Articular chondrocyte of knee joint (primary cell): ENCODE measurements at places on chromosomes 12 and 14. TPM values are rescaled to one million over a fixed set of nuclear protein-coding genes. Genes with fewer than 3 reads are reported as not detected.

C3AR1 gene
- total RNA-seq: 0.13 and 0.43 TPM in 2 replicates

PRH2 gene
- total RNA-seq: 0.54 TPM in 1 of 2 replicates, not detected in the other

SYT1 gene
- total RNA-seq: 1.5 TPM in 1 of 2 replicates, not detected in the other

CLEC1B gene
- not detected in 2 replicates for total RNA-seq

GPATCH2L gene
- total RNA-seq: 50.8 and 58.9 TPM in 2 replicates

STYK1 gene
- total RNA-seq: 0.11 and 0.13 TPM in 2 replicates

TBX5 gene
- 4.4 and 5.5 TPM in 2 replicates for total RNA-seq

OR10G3 gene
- not detected in 2 replicates for total RNA-seq

RIMBP2 gene
- 0.86 and 0.91 TPM in 2 replicates for total RNA-seq

SMCO2 gene
- 0.43 and 1.6 TPM in 2 replicates for total RNA-seq

ADGRD1 gene
- total RNA-seq: 1.7 and 1.8 TPM in 2 replicates

IL26 gene
- total RNA-seq: 4.5 and 14.2 TPM in 2 replicates

CLEC6A gene
- not detected in 2 replicates for total RNA-seq

PZP gene
- total RNA-seq: not detected in 2 replicates

SERPINA4 gene
- total RNA-seq: not detected in 2 replicates

COX8C gene
- total RNA-seq: not detected in 2 replicates

DDX55 gene
- 16.2 and 17.9 TPM in 2 replicates for total RNA-seq

A2M gene
- 3.9 and 6.5 TPM in 2 replicates for total RNA-seq

DACT1 gene
- 4.1 and 6.7 TPM in 2 replicates for total RNA-seq

KLRB1 gene
- not detected in 2 replicates for total RNA-seq

POTEM gene
- not detected in 2 replicates for total RNA-seq

PFKM gene
- total RNA-seq: 57.3 and 65.9 TPM in 2 replicates

ACTR10 gene
- 73.7 and 74.1 TPM in 2 replicates for total RNA-seq

FAM90A1 gene
- total RNA-seq: 0.13 and 0.43 TPM in 2 replicates

LMBR1L gene
- total RNA-seq: 35.1 and 38.4 TPM in 2 replicates

TMTC1 gene
- 115 and 127 TPM in 2 replicates for total RNA-seq

SNRPF gene
- total RNA-seq: 9.1 and 12.4 TPM in 2 replicates

CCDC38 gene
- total RNA-seq: 0.39 and 1.7 TPM in 2 replicates

GSKIP gene
- total RNA-seq: 46.0 and 47.2 TPM in 2 replicates

NT5DC3 gene
- total RNA-seq: 9.3 and 15.6 TPM in 2 replicates

TMPRSS12 gene
- not detected in 2 replicates for total RNA-seq

ZNF84 gene
- total RNA-seq: 28.5 and 39.2 TPM in 2 replicates

HPD gene
- total RNA-seq: 3.2 and 3.9 TPM in 2 replicates

ISM2 gene
- 0.13 and 0.22 TPM in 2 replicates for total RNA-seq

CCDC197 gene
- total RNA-seq: not detected in 2 replicates

CRIP1 gene
- total RNA-seq: 19.7 and 27.7 TPM in 2 replicates

TCP11L2 gene
- total RNA-seq: 54.2 and 65.3 TPM in 2 replicates

HOXC9 gene
- total RNA-seq: 8.3 and 9.8 TPM in 2 replicates

TDRD9 gene
- 2.7 and 4.6 TPM in 2 replicates for total RNA-seq

SSPN gene
- 13.6 and 14.7 TPM in 2 replicates for total RNA-seq

CPNE6 gene
- total RNA-seq: under 0.01 TPM in 1 of 2 replicates, not detected in the other

RTN1 gene
- total RNA-seq: 0.39 and 0.54 TPM in 2 replicates

G2E3 gene
- total RNA-seq: 13.9 and 22.7 TPM in 2 replicates

TAS2R13 gene
- total RNA-seq: 4.5 and 4.6 TPM in 2 replicates

CRY1 gene
- total RNA-seq: 12.3 and 18.6 TPM in 2 replicates

SERPINA9 gene
- 0.26 and 0.43 TPM in 2 replicates for total RNA-seq

PRPH gene
- total RNA-seq: 1.5 and 1.8 TPM in 2 replicates

AVPR1A gene
- total RNA-seq: 0.13 TPM in 1 of 2 replicates, not detected in the other

OXA1L gene
- total RNA-seq: 60.4 and 72.4 TPM in 2 replicates

TSPAN19 gene
- not detected in 2 replicates for total RNA-seq

MYF5 gene
- total RNA-seq: not detected in 2 replicates

TMEM132C gene
- not detected in 2 replicates for total RNA-seq

SALL2 gene
- total RNA-seq: 3.0 and 4.4 TPM in 2 replicates

INHBC gene
- under 0.01 TPM in 1 of 2 replicates, not detected in the other for total RNA-seq

PLXNC1 gene
- 6.8 and 9.4 TPM in 2 replicates for total RNA-seq

ENDOU gene
- 0.11 and 0.78 TPM in 2 replicates for total RNA-seq

SLC38A1 gene
- total RNA-seq: 72.1 and 81.5 TPM in 2 replicates

RNASE1 gene
- 1.1 TPM in 1 of 2 replicates, not detected in the other for total RNA-seq

PTCSC3 gene
- not detected in 2 replicates for total RNA-seq
